SW480 (cell line): ENCODE measurements at places on chromosomes 7 and 10.

DNA sequence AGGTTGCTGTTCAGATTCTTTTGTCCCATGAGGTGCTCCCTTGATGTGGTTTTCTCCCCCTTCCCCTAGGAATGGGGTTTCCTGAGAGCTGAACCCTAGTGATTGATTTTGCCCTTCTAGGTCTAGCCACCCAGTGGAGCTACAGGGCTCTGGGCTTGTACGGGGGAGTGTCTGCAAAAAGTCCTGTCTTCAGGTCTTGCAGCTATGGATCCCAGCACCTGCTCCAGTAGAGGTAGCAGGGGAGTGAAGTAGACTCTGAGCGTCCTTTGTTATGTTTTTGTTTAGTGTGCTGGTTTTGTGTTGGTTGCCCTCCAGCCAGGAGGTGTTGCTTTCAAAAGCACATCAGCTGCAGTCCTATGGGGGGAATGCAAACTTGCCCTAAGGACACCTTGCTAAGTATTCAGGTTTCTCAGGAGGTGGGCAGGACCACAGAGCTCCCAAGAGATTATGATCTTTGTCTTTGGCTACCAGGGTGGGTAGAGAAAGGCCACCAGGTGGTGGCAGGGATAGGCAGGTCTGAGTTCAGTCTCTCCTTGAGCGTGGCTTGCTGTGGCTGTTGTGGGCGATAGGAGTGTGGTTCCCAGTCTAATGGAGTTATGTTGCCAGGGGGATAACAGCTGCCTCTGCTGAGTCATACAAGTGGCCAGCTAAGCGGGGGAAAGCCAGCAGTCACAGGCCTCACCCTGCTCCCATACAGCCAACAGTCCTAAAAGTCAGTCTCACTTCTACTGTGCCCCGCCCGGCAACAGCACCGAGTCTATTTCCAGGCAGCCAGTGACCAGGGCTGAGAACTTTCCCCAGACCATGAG is 92.4 kb upstream of the JCAD start:
- peak; percentile 95 for DNase-seq

GRCh38 chr10:29078919-29079318 is 210.0 kb upstream of the LYZL1 start:
- peak; percentile 41 for DNase-seq

DNA sequence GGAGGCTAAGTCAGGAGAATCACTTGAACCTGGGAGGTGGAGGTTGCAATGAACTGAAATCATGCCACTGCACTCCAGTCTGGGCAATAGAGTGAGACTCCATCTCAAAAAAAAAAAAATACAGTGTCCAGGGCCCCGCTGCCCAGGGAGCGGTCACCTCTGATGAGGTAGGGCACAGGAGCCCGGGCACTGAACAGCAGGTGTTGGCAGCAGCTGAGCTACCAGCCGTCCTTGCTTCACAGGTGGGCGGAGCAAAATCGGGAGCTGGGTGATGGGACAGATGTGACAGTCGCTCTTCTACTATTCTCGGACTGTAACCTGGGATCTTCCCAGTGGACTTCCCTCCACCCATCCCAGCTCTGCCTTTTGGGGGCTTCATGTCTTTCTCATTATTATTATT is 49.4 kb downstream of the GTF2IRD1 start:
- no peak for DNase-seq

- DNase-seq = no peak
These were observed 608.9 kb downstream of the CNTNAP2 start for GRCh38 chr7:146725520-146725919.

- no peak for DNase-seq
These were observed 360.4 kb downstream of the CXCL12 start for GRCh38 chr10:44024356-44025116.

- DNase-seq = no peak
These were observed 241.6 kb upstream of the TCF7L2 start for GRCh38 chr10:112708461-112708860.

GRCh38 chr7:33300131-33300530 is 170.8 kb downstream of the BBS9 start:
- DNase-seq = no peak

DNA sequence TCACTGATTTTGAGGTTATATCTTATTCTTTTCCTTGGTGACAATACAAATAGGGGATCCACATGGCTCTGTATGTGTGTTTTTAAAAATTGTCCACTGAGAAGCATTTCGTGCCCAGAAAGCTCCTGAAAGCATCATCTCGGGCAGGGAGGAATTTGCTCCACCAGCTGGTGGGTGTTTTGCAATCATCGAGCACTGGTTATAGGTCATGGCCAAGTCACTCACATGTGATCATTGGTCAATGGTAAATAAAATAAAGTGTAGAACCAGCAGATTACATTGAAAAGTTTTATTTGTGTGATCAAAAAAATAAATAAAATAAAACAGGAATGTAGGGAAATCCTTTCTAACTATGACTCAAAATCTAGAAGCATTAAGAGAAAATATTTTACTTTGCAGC is 23.0 kb upstream of the SNX13 start:
- no peak for DNase-seq

DNA sequence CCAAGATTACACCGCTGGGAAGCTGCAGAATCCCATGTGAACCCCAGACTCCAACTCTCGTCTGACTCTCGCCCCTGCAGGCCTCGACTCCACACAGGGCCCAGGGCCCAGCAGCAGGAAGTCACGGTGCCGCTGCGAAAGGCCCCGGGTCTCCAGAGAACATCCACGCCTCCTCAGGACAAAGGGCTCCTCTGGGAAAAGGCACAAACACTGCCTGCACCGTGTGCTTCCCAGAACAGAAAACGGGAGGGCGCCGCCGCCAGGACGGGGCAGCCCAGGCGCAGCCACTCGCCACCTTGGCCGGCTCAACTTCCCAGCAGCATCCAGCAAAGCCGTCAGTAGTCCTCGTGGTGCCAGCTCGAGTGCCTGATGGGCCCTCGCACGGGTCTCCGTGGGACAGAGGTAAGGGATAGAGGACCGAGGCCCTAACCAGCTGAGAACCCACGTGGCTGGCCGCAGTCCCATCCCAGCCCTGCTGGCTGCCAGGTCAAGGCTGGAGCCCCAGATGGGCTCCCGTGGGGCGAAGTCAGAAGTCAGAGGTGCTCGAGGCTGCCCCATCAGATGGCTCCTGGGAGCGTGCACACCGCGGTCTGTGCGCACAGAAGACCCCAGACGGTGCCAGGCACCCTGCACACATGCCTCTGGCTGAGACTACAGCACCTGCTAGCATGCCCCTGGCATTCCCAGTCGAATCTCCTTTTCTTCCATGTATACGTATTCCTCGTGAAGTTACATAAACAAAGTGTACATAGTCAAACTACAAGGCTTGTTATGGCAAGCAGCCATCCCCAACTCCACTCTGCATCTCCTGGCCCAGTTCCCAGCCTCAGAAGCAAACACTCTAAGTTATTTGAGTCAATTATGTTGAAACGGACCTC is 60.2 kb downstream of the MAD1L1 start:
- DNase-seq = no peak

GRCh38 chr7:158460665-158461064 is 127.0 kb downstream of the PTPRN2 start:
- no peak for DNase-seq

- no peak for DNase-seq
These were observed 9.5 kb upstream of the INTS1 start for GRCh38 chr7:1513657-1514095.

- DNase-seq = no peak
These were observed 7.9 kb downstream of the HSPB1 start for GRCh38 chr7:76310102-76310957.

GRCh38 chr7:143199040-143199439 is 15.8 kb downstream of the TAS2R39 start:
- DNase-seq = no peak

DNA sequence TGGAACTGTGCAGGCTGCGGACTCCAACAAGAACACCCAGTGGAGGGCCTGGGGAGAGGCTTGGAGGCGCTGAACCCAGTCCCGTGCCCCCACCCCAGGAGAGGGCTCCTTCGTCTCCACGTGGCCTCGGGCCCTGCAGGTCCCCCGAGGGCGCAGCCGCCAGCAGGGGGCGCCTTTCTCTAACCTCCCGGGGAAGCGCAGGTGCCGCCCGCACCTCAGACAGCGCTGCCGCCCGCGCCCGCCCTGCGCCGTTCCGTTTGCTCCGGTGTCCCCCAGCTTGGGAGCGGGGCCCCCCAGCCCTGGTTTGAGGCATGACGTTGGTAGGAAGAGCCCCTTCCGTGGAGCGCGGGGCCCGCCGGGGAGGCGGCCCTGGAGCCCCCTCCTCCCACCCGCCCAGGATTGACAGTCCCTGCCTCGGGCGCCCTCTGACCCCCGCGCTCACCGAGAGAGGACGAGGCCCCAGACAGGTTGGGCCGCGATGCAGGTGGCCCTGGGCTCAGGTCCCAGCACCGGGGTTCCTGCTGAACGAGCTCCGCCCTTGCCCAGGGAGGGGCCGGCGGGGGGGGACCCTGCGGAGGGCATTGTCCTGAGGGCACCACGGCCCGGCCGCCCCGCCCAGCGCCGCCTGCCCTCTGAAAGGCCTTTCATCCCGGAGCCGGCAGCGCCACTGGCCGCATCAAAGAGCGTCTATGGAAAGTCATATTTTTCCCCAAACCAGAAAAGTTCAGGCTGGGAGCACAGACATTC is 42.8 kb downstream of the FOXL3 start:
- peak; percentile 94 for DNase-seq

GRCh38 chr10:50561266-50561665 is 62.5 kb downstream of the SGMS1 start:
- DNase-seq = no peak

DNA sequence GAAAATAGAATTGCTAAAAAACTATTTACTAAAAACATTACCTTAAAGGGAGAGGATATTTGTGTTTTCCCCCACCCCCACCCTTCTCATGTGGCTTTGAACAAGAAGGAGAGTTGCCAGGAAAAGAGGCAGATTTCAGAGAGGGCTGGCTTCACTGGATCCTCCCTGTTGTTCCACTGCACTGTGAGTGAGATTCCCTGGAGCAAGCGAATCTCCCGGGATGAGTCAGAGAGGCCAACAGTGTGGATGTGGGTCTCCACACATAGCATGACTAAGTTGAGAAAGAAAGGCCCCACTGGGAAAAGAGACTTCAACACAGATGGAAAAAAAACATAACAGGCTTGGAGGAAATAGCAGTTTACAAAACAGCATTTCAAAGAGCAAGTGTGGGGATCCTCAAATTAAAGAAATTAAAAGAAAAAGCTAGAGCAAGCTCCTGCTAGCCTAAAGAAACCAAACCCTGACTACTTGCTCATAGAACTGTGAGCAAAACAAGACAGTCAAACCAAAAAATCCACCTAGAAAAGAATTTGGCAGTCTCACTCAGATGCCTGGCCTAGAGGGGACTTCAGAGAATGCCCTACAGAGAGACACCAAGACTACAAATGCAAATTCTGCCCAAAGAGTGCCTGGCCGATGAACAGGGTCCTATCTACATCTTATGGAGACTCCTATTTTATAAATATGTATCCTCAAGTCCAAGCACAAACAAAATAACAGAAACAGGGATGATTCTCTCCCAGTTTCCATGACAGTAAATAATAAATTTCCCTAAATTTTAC is 3.4 kb downstream of the CAV1 start:
- DNase-seq = peak; percentile 55

DNA sequence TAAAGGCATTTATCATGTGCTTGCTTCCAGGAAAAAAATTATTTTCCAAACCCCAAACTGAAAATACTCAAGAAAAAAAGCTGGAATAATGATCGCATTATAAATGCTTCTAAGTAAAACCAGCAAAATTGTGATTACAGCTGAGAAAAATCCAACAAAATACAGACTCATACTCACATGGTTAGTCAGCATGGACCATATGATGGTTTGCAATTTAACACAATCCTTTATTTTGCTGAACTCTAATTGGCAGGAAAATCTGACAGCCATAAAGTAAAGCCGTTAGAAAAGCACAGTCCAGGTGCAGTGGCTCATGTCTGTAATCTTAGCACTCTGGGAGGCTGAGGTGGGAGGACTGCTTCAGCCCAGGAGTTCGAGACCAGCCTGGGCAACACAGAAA is 59.6 kb downstream of the BRI3 start:
- no peak for DNase-seq

GRCh38 chr7:10646194-10646593 is 327.5 kb upstream of the PHF14 start:
- DNase-seq = no peak

- DNase-seq = no peak
These were observed 36.7 kb upstream of the SHH start for GRCh38 chr7:155848691-155849669.

GRCh38 chr7:17315974-17316373 is 17.5 kb downstream of the AHR start:
- no peak for DNase-seq

DNA sequence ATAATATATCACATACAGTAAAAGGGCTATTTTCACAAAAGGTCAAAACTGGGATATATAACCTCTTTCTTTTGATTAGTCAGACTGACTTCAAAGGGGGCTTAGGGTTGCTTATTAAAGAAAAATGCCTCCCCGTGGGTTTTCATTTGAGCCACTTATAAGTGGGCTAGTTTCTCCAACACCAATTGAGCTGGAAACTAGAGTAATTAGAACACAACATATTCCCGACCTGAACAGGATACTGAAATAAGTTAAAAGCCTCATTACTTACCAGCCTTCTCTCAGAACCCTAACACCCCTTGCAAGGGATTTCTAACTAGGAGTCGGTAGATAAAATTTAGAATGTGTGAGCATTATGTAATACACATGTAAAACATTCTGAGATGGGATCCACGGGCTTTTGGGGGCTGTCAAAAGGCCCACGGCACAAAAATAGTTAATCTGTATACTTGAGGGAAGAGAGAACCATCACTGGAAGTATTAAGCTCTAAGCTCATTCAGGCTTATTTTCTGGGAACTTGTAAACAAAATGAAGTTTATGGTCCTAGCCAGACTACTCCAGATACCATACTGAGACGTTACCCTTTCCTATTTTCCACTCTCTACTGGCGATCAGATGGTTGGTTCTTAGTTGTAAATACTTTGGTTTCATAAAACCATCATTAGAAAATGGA is 29.3 kb upstream of the KMT2E start:
- DNase-seq = peak; percentile 49

DNA sequence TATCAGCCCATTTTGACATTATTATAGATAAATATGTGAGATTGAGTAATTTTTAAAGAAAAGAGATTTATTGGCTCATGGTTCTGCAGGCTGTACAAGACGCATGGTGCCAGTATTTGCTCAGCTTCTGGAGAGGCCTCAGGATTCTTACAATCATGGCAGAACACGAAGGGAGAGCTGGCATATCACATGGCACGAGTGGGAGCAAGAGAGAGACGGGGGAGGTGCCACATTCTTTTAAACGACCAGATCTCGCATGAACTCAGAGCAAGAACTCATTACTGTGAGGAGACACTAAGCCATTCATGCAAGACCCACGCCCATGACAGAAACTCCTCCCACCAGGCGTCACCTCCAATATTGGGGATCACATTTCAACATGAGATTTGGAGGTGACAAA is 40.1 kb upstream of the ZNF488 start:
- DNase-seq = no peak

- no peak for DNase-seq
These were observed 26.7 kb downstream of the GLI3 start for GRCh38 chr7:42210333-42210732.
